Activated T-cell treated with anti-CD3 and anti-CD28 coated beads for 1 hour (primary cell): ENCODE measurements at places on chromosomes 7 and 10.
A peak's percentile ranks its signal among the peaks of the same experiment; 100 is the strongest.

DNA sequence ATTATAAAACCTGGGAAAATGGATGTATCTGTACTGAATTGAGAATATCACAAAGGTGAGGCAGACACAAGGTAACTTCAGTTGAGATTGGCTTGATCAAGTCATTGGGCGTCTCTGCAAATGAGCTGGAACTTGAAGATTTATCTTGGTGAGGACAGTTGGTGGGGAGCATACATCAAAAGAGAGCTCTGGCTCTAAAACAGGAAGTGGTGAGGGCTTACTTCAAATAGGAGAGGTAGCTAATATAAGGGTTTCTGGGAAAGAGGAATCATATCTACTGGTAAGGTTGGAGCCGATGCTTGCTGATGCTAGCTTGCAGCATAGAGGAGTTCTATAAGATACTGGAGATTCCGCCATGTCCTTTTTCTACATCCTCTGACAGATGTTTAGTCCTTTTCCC, 39.9 kb upstream of the FGL2 start:
- DNase-seq: no peak

DNA sequence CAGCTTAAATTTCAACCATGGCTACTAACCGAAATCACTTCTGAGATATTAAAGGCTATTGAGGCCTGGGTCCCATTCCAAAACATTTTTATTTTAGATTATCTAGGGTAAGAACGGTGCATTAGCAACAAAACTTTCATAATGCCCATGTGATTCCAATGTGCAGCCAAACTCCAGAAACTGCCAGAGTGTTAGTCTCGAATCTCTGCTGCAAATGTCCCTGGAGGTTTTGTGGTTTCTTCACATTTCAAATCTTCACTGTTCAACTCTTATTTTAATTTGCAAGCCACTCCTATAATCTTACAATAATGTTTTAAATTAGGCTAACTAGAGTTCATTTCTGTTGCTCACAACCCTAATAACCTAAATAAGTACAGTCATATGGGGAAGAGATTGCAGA, 357.0 kb downstream of the PHF14 start:
- no peak for DNase-seq

DNA sequence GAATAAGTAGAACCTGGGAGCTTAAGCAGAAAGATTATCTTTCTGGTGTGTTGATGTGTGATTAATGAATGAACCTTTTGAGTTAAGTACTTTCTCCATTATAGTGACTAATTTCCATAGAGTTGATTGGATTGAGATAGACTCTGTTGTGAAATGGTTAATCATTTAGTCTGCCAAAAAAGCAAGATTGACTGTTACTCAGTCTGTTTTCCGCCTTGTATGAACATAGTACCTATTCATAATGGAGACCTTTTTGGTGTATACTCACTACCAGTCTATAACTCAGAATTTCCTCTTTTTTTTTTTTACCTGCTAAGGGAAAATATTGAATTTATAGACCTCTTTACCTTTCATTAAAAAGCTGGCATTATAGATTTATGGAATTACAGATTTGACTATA, 14.4 kb upstream of the NPVF start:
- no peak for DNase-seq

- DNase-seq: no peak
These were observed 138.0 kb downstream of the SRPK2 start for GRCh38 chr7:105250706-105251105.

DNA sequence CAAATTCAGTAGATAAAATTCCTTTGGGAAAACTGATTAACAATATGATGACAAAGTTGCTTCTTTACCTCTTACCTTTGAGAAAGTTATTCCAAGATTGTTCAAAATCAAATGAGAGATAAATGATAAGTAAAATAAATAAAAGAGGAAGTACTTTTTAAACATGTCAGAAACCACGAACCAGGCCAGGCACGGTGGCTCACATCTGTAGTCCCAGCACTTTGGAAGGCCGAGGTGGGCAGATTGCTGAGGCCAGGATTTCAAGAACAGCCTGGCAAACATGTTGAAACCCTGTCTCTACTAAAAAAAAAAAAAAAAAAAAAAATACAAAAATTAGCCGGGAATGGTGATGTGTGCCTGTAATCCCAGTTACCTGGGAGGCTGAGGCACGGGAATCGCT, 296.6 kb downstream of the HGF start:
- no peak for DNase-seq

GRCh38 chr7:13420726-13421125, 568.7 kb downstream of the ETV1 start:
- DNase-seq: no peak

DNA sequence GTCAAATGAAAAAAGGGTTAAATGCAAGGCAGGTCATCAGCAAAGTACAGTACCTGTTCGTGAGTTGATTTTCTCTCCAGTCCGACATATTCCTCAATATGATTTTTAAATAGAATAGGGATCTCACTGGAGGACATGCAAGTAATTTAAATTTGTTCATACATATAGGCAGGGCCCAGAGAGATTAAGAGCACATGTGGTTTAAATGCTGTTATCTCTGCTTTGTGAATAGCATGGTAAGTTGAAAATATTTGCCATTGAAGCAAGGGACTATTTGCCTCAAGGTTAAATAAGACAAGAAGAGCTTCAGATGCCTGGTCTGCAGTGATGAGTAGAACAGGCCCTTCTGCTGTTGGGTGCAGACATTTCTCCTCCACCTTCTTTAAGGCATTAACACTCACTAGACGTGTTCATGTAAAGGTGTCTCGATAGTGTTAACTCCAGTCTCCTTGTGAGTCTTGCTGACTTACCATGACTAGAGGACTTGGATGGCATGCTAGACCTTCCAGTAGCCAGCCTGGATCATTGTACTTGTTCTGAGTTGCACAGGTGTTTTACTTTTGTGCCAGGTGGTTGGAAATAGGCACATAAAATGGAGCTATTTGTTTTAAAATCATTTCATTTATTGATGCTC, 15.6 kb upstream of the AKR1C3 start:
- DNase-seq: no peak

DNA sequence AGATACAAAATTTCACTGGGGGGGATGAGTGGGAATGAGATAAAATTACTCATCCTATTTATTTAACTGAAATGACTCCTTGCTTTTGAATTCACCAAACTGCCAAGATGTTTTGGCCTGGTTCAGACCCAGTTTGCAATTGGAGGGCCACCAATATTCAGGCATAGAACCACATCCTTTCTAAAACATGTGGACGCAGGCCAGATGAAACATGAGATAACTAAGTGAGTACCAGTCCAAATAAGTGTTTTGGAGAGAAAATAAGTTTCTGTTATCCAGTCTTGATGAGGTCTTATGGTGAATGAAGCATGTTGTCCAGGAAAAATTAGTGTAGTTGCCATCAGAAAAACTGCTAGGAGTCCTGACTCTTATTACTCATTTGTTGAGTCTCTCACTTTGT, 36.3 kb upstream of the PDK4 start:
- DNase-seq: no peak

- DNase-seq: no peak
These were observed 983.0 kb downstream of the SORCS1 start for GRCh38 chr10:106181501-106181900.

GRCh38 chr7:151366166-151366879, 24.7 kb downstream of the NUB1 start:
- DNase-seq: no peak

DNA sequence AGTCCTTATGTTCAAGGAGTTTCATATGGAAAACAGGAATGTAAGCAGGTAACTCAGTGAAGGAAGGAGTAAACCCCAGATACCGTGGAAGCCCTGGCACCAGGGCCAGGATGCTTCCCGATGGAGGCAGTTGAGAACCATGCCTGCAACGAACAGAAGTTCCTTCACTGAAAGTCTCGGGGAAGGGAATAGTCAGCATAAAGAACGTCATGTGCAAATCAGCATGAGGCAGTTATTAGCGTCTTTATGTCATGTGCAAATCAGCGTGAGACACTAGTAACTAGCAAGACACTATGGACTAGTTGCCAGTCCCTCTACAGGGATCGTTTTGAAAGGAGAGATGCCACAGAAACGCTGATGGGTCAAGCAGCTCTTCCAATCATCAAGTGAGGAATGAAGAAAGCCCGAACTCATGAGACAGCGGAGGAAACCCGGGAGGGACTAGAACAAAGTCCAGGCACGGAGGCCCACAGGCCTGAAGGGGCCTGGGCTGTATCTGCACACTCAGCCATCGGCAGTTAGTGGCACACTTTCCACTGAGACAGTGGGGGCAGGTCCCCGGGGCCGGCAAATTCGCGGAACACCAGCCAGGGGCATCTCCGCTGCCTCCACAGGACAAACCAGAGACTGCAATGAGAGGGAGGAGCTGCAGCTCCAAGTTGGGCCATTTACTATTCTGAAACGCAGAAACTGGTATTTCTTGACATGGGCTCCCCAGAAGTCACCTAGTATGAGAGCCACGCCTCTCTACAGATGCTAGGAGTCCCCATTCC, 109.6 kb downstream of the SFMBT2 start:
- DNase-seq: no peak

GRCh38 chr10:102419269-102420180, 940 bp upstream of the PSD start:
- DNase-seq: peak; percentile 68

- no peak for DNase-seq
These were observed 216.8 kb downstream of the SNX10 start for GRCh38 chr7:26508481-26508880.

- no peak for DNase-seq
These were observed 30.1 kb downstream of the RBM33 start for GRCh38 chr7:155674556-155674955.

DNA sequence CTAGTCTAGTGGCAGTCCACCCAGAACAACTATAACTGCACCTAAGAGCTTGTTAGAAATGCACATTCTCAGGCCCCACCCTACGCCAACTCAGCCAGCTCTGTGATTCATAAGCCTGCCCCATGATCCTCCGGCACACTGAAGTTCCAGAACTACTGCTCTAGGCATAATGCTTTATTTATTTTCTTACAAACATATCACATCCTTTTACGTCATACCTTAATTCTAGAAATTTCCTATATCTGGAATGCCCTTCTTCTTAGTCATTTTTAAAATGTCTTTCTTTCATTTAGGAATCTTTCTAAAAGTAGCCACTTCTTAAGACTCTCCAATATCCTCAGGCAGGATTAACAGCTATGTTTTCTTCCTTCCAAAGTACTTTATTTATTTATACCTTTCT, 480.1 kb downstream of the INHBA start:
- no peak for DNase-seq

- DNase-seq: no peak
These were observed 132.4 kb downstream of the SVIL start for GRCh38 chr10:29502351-29502750.

DNA sequence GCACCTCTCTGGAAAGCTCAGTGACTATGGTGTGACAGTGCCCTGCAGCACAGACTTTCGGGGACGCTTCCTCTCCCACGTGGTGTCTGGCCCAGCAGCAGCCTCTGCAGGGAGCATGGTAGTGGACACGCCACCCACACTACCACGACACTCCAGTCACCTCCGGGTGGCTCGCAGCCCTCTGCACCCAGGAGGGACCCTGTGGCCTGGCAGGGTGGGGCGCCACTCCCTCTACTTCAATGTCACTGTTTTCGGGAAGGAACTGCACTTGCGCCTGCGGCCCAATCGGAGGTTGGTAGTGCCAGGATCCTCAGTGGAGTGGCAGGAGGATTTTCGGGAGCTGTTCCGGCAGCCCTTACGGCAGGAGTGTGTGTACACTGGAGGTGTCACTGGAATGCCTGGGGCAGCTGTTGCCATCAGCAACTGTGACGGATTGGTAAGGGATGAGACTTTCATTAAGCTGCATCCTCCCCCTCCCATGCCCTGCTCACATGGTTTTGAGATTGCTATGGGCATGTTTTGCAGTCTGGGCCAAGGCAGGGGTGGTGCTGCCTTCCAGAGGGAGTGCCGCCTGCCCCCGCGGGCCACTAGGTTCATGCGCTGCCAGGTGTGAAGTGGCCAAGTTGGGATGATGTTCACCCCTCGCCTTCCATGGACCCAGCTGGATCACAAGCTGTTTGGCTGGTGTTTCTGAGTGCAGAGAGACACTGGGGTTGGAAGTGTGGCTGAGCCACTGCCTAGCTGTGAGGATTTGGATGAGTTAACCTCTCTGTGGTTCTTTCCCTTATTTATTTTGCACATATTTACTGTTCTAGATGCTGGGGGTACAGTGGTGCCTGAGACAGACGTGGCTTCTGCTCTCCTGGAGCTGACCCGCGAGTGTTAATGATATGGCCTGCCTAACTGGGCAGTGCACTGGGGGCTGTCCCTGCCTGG, 2.5 kb downstream of the ADAMTS14 start:
- DNase-seq: no peak

- DNase-seq: no peak
These were observed 187.2 kb upstream of the MBL2 start for GRCh38 chr10:52959810-52960209.

- no peak for DNase-seq
These were observed 552.9 kb downstream of the ARL4A start for GRCh38 chr7:13240349-13240748.
